ENCODE measurements at places on chromosomes 13 and 19. TPM values are rescaled to one million over a fixed set of nuclear protein-coding genes. Genes with fewer than 3 reads are reported as not detected.
A peak's percentile ranks its signal among the peaks of the same experiment; 100 is the strongest.

DNA sequence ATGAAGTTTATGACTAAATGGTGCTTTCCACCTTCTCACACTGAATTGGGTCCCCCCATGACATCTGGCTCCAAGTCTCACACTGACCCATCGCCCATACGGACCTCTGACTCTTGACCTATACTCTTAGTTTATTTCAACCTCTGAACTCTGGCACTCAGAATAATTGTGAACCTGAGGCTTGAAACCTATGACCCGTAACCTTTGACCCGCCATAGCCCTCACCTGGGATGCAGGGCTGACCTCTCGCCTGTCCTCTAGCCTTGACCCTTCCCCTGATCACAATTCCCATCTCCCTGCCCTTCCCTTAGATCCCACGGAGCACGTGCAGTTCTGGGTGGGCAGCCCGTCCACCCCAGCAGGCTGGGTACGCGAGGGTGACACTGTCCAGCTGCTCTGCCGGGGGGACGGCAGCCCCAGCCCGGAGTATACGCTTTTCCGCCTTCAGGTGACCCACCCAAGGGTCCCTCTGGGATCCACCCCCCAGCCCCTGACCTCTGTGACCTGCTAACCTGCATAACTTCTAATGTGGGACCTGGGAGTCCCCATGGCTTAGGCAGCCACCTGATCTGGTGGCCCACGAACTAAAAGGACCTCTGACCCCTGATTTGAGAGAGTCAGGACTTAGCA lies 5.1 kb downstream of the BCAM start:
- DNase-seq = no peak
- H3K27me3 ChIP-seq = no peaks in the 10 kb centered on the region
- H3K36me3 ChIP-seq = peaks cover 47% of the 10 kb centered on the region
- no peak overlapping the region for H3K27ac ChIP-seq

GRCh38 chr19:18436671-18437490 lies 1.1 kb downstream of the ISYNA1 start:
- H3K27me3 ChIP-seq = no peaks in the 10 kb centered on the region
- H3K27ac ChIP-seq = peak overlapping the region; percentile 24
- H3K4me1 ChIP-seq = peaks cover 22% of the 10 kb centered on the region
- H3K36me3 ChIP-seq = no peaks in the 10 kb centered on the region
- DNase-seq = peak; percentile 88

DNA sequence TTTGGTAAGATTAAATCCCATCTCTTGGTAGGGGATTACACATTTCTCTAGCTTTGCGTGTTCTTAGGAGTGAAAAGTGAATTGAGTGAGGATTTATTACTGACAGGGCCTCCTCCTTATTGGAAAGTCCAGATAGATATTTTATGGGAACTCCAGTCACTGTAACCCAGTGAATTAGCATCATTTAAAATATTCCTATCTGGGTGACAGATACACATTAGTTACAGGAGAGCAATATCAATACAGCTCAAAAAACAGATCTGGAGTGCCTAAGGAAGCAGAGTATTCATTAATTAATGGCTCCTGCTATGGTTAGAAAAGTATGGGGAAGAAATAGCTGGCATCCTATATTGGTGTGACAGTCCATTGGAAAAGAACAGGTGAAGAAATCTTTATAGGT lies 248.2 kb downstream of the SLITRK6 start:
- no peak overlapping the region for H3K27ac ChIP-seq
- DNase-seq = no peak
- H3K27me3 ChIP-seq = no peaks in the 10 kb centered on the region
- H3K36me3 ChIP-seq = no peaks in the 10 kb centered on the region
- H3K4me3 ChIP-seq = no peak overlapping the region

FBXO27 gene
- total RNA-seq = 28.4 TPM

DNA sequence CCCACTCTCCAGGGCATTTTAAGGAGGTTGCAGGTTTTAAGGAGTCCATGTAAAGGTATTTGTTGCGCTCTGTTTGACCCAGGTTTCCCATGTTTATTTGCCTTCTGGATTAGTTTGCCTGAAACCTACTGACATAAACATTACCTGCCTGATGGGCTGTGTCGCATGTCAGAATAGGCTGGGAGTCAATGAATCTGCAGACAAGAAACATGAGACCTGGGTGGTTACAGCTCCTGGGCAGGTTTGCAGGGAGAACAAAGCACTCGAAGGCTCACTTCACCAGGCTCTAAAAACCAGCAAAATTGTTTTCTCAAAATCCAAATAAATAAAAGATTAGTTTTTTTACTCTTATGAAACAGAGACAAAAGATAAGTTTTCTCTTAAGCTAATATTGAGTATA lies 114.4 kb upstream of the SERTM1 start:
- DNase-seq = no peak
- no peaks in the 10 kb centered on the region for H3K27me3 ChIP-seq
- H3K36me3 ChIP-seq = no peaks in the 10 kb centered on the region
- H3K4me1 ChIP-seq = no peaks in the 10 kb centered on the region
- H3K27ac ChIP-seq = no peak overlapping the region

- H3K36me3 ChIP-seq = no peaks in the 10 kb centered on the region
- no peaks in the 10 kb centered on the region for H3K27me3 ChIP-seq
- no peak for DNase-seq
- H3K4me1 ChIP-seq = no peaks in the 10 kb centered on the region
These were observed 284.8 kb downstream of the RBM26 start for GRCh38 chr13:79121286-79121685.

DNA sequence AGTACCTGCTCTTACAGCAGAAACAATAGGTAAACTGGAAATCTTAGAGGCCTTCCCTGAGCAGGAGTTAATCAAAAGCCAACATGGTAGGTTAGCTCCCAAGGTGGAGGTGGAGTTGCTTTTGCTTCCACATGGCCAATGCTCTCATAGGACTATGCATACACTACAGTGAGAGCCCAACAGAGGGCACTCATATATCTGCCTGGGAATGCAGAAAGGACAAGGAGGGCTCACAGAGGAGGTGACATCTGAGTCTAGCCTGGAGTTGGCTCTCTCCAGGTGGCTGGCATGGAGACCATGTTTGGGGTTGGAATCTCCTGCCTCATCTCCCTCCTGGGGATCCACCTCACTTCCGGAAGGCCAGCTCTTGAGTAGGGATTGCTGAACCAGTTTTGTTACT lies 34.6 kb downstream of the ATP8A2 start:
- H3K36me3 ChIP-seq = no peaks in the 10 kb centered on the region
- no peak overlapping the region for H3K4me3 ChIP-seq
- H3K27ac ChIP-seq = no peak overlapping the region

GRCh38 chr19:40763963-40764362 lies 11.4 kb upstream of the MIA start:
- DNase-seq = no peak
- no peaks in the 10 kb centered on the region for H3K27me3 ChIP-seq
- no peak overlapping the region for H3K4me3 ChIP-seq
- peaks cover 3% of the 10 kb centered on the region for H3K4me1 ChIP-seq

AMH gene
- 0.32 TPM for total RNA-seq

DNA sequence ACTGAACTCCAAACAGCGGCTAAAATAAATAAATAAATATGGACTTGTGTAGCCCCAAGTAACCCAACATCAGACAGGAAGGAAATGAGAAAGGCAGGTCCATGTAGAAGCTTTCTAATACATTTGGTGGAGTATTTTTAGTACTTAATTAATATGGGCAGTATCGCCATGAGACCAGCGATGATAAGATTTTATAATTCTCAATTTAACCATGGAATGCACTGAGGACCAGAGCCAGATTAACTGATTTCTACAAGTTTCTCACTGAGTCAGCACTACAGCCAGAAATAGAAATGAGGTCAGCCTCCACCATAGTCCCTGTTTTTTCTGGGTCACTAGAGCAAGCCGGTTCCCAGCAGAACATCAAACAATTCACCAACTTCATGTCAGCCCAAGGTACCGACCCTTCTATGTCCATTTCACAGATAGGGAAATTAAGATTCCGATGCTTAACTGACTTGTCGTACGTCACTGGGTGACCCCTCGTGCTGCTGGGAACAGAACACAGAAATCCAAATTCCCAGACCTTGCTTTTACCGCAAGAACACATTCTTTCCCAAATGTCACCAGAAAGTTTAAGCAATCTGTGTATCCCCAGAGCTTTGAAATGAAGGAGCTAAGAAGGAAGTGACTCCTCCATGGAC lies 90.4 kb downstream of the COL4A1 start:
- peaks cover 69% of the 10 kb centered on the region for H3K4me1 ChIP-seq
- peaks cover 23% of the 10 kb centered on the region for H3K36me3 ChIP-seq
- peak; percentile 51 for DNase-seq
- H3K27me3 ChIP-seq = no peaks in the 10 kb centered on the region
- H3K4me3 ChIP-seq = no peak overlapping the region

GRCh38 chr13:36143738-36144137 lies 12.6 kb upstream of the DCLK1 start:
- no peak overlapping the region for H3K4me3 ChIP-seq
- no peak overlapping the region for H3K27ac ChIP-seq
- H3K4me1 ChIP-seq = no peaks in the 10 kb centered on the region
- H3K36me3 ChIP-seq = no peaks in the 10 kb centered on the region
- DNase-seq = no peak

DNA sequence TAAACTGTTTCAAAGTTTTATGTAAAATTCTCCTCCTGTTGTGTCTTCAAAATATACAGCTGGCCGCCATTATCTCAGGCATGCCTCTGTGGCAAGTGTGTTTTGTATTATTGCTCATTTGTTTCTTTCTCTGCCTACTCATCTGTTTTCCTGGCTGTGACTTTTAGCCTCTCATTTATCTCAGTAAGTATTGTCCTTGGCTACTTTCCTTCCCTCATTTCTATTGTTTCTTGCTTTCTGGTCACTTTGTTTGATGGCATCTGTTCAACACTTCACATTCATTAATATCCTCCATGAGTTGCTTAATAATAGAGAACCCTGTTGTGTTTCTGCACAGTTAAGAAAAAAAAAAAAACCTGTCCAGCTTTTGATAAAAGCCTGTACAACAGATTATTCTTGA lies 869.4 kb downstream of the PCDH17 start:
- no peaks in the 10 kb centered on the region for H3K4me1 ChIP-seq
- no peak for DNase-seq
- H3K27me3 ChIP-seq = no peaks in the 10 kb centered on the region
- H3K4me3 ChIP-seq = no peak overlapping the region

DBP gene
- 34.2 TPM for total RNA-seq

- no peak overlapping the region for H3K27ac ChIP-seq
- H3K27me3 ChIP-seq = no peaks in the 10 kb centered on the region
- peaks cover 5% of the 10 kb centered on the region for H3K4me1 ChIP-seq
These were observed 100.7 kb downstream of the SERP2 start for GRCh38 chr13:44474122-44474910.

GRCh38 chr19:32224371-32225244 lies 120.8 kb upstream of the ZNF507 start:
- H3K27ac ChIP-seq = no peak overlapping the region
- H3K4me1 ChIP-seq = peaks cover 4% of the 10 kb centered on the region
- peaks cover 65% of the 10 kb centered on the region for H3K27me3 ChIP-seq

- no peaks in the 10 kb centered on the region for H3K4me1 ChIP-seq
- H3K36me3 ChIP-seq = no peaks in the 10 kb centered on the region
- DNase-seq = no peak
- no peak overlapping the region for H3K27ac ChIP-seq
- no peaks in the 10 kb centered on the region for H3K27me3 ChIP-seq
These were observed 150.8 kb downstream of the B3GLCT start for GRCh38 chr13:31350560-31350959.

CYP4F8 gene
- total RNA-seq = not detected

MCEMP1 gene
- 1.4 TPM for total RNA-seq

DNA sequence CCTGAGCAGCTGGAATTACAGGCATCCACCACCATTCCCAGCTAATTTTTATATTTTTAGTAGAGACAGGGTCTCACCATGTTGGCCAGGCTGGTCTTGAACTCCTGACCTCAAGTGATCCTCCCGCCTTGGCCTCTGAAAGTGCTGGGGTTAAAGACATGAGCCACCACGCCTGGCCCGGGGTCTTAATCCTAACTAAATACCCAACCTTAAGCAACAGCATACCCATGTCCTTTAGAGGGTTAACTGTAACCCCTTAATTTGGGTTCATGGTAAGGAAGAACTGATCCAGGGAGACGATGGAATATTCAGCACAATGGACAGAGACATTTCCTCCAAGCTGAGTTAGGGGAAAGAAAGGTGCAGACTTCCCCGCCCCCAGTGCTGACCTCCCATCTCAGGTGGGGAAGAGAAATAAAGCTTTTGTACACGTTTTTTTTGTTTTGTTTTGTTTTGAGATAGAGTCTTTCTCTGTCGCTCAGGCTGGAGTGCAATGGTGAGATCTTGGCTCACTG lies 8.7 kb upstream of the GALP start:
- no peak for DNase-seq
- H3K4me3 ChIP-seq = no peak overlapping the region
- peaks cover 6% of the 10 kb centered on the region for H3K4me1 ChIP-seq
- H3K36me3 ChIP-seq = no peaks in the 10 kb centered on the region

- peaks cover 98% of the 10 kb centered on the region for H3K36me3 ChIP-seq
- no peak overlapping the region for H3K27ac ChIP-seq
- no peak for DNase-seq
- H3K4me1 ChIP-seq = no peaks in the 10 kb centered on the region
- H3K27me3 ChIP-seq = no peaks in the 10 kb centered on the region
These were observed 96.7 kb downstream of the GJA3 start for GRCh38 chr13:20064128-20064527.

PSG7 gene
- total RNA-seq = not detected

- no peak overlapping the region for H3K4me3 ChIP-seq
- H3K36me3 ChIP-seq = no peaks in the 10 kb centered on the region
- DNase-seq = no peak
- H3K27ac ChIP-seq = no peak overlapping the region
These were observed 4.9 kb downstream of the UBL3 start for GRCh38 chr13:29845440-29846056.

- no peaks in the 10 kb centered on the region for H3K36me3 ChIP-seq
- H3K4me1 ChIP-seq = peaks cover 14% of the 10 kb centered on the region
- H3K4me3 ChIP-seq = no peak overlapping the region
- H3K27ac ChIP-seq = peak overlapping the region; percentile 71
- no peak for DNase-seq
These were observed 16.3 kb downstream of the PPFIA3 start for GRCh38 chr19:49135686-49136085.

CARS2 gene
- total RNA-seq = 42.9 TPM

GRCh38 chr19:3737487-3738205 lies 23.8 kb downstream of the APBA3 start:
- no peak for DNase-seq
- H3K36me3 ChIP-seq = no peaks in the 10 kb centered on the region
- H3K4me1 ChIP-seq = no peaks in the 10 kb centered on the region
- H3K27me3 ChIP-seq = no peaks in the 10 kb centered on the region

- H3K27ac ChIP-seq = no peak overlapping the region
- peaks cover 9% of the 10 kb centered on the region for H3K4me1 ChIP-seq
- no peak overlapping the region for H3K4me3 ChIP-seq
- no peak for DNase-seq
- H3K36me3 ChIP-seq = no peaks in the 10 kb centered on the region
These were observed 139.4 kb downstream of the LHFPL6 start for GRCh38 chr13:39463611-39464010.

DNA sequence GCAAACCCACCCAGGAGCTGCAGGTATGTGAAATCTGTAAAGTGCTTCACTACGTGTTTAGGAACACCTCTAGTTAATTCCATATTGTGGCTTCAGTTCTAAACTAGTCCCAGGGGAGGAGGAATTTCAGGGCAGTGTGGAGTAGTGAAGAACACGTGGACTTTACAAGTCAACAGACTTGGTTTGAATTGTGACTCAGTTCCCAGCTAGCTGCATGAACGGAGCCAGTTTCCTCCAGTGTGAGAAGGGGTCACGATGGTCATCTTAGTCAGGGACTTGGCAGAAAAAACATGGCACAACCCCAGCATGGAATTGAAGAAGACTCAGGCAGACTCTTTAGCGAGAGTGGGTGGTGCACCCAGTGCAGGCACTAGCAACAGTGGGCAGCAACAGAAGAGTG lies 175.7 kb upstream of the UBL3 start:
- no peaks in the 10 kb centered on the region for H3K27me3 ChIP-seq
- H3K27ac ChIP-seq = no peak overlapping the region
- DNase-seq = no peak
- no peaks in the 10 kb centered on the region for H3K36me3 ChIP-seq

TEX101 gene
- not detected for total RNA-seq

Measured in heart left ventricle (tissue), 16 donors.